GM12891 (cell line): ENCODE measurements at places on chromosomes 3 and 15.
A peak's percentile ranks its signal among the peaks of the same experiment; 100 is the strongest.

DNA sequence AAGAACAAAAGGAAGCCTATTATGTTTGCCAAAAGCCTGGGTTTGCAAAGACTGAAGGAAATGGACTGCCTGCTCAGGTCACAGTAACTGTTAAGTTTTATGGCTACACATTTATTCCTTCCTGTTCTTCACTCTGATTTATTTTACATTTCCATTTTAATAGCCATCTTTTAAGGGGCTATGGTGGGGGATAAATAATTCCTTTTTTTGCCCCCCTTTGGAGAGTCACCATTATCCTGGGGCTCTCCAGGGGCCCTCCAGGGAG, 53.5 kb upstream of the MYZAP start:
- no peak for DNase-seq

DNA sequence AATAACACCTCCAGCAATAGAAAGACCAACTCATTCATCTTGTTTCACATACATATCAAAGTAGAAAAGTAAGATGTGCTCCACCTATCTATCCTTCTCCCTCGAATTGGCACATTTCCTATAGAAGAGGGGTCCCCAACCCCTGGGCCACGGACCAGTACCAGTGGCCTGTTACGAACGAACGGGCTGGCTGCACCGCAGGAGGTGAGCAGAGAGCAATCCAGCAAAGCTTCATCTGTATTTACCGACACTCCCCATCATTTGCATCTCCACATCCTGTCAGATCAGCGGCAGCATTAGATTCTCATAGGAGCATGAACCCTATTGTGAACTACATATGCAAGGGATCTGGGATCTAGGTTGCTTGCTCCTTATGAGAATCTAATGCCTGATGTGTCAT, 95.0 kb upstream of the CGNL1 start:
- DNase-seq: no peak

GRCh38 chr15:60993948-60994347, 235.2 kb downstream of the RORA start:
- no peak for DNase-seq

GRCh38 chr3:20160230-20160629, 25.8 kb downstream of the SGO1 start:
- no peak for DNase-seq

DNA sequence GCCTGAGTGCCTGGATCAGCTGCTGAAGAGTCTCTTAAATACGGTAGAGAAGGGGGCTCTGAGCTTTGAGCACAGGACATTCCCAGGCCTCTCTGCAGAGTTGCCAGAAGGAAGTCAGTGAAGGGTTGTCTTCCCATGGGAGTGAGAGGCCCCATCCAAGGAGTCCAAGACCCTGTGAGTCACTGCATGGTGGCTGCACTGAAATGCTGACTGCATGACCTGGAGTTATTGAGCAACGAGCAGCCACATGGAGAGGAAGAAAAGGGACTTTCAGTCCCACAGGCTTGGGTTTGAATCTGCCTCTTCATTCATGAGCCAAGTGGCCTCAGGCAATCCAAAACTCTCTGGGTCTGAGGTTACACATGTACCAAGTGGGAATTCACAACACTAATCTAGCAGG, 69.6 kb upstream of the RASGRF1 start:
- DNase-seq: no peak

DNA sequence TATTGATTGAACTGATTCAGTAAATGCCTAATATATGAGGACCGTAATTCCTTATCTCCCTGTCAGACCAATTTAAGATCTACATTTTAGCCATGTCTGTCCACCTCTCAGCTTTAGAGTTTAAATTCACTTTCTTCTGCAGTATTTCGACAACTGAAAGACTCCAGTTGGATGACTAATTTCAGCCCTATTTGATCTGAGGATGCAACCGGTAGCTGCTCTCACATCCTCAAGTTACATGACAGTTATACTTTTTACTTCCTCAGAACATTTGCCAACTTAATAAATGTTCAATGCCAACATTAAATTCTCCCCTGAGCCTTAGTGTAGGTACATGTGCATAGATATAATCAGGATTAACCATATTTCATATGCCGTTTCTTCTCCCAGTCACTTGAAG, 2.5 kb upstream of the HHLA2 start:
- DNase-seq: peak; percentile 19

DNA sequence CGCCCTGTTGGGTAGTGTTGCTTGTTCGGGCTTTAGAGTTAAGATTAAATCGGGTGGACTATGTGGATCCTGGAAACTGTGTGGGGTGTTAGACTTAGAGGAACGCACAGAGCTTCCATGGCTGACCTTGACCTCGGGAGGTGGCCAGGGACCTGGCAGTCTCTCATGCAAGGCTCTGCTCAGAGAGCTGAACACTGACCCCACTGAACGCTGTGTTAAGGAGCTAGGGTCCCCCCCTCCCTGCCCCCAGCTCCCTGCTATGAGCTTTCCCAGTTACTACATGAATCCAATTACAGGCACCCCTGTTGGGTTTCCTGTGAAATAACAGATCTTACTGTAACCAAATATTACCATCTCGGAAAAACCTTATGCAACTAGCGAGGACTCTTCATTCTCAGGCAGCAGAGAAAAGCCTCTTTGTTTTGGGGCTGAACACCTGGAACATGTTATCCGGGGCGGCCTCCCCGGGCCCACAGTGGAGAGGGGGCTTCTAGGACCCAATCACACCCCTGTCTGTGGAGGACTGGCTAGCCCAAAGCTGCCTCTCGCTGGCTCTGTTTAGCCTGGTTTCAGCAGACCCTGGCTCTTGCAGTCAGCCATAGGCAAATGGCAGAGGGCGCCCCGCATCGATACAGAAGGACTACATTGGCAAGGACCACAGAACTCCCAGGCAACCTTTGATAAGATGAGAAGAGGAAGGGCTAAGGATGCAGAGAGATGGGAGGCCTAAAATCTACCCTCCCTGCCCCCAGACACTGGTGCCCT, 25.8 kb upstream of the ALDH1A3 start:
- DNase-seq: no peak

GRCh38 chr3:27943106-27943505, 221.0 kb upstream of the EOMES start:
- DNase-seq: no peak

DNA sequence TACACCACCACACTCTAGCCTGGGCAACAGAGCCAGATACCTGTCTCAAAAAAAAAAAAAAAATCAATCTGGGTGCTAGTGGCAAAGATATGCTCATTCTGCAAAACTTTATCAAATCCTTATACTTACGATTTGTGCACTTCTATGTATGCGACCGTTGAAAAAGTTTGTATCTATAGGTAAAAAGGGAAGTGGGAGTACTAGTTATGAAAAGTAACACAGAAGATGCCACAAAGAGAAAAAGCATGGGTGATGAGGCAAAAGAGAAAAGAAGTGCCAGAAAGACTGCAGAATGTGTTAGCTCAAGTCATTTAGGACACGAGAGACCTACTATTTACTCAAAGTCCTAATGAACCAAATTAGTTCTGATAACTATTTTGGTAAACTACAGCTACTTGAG, 407.8 kb downstream of the SHQ1 start:
- DNase-seq: no peak

DNA sequence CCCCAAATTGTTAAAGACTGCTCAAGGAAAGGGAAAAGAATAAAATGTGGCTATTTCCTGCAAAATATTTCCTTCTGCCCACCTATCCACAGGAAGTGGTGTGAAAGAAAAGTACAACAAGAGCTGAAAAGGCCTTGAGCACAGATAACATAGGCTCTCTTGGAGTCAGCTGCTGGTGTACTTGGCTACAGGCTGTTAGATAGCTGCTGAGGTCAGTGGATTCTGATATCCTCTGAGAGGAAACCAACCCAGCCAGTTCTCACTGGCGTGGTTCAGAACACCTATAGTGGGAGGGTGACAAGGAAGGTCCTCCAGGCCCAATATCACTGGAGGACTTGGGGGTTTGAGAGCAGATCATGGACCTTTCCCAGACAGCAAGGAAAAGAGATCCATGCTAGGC, 124.4 kb upstream of the GAP43 start:
- DNase-seq: no peak

- no peak for DNase-seq
Observed at GRCh38 chr3:27049792-27050191, 319.4 kb downstream of the NEK10 start.

GRCh38 chr3:17342119-17342518, 400.3 kb downstream of the TBC1D5 start:
- no peak for DNase-seq

- no peak for DNase-seq
Observed at GRCh38 chr3:99134986-99135385, 233.5 kb upstream of the DCBLD2 start.

- no peak for DNase-seq
Observed at GRCh38 chr15:93179700-93180102, 90.7 kb upstream of the RGMA start.

- DNase-seq: no peak
Observed at GRCh38 chr3:126275620-126275904, 81.6 kb downstream of the KLF15 start.

GRCh38 chr15:51830276-51830806, 888 bp downstream of the TMOD3 start:
- DNase-seq: no peak

DNA sequence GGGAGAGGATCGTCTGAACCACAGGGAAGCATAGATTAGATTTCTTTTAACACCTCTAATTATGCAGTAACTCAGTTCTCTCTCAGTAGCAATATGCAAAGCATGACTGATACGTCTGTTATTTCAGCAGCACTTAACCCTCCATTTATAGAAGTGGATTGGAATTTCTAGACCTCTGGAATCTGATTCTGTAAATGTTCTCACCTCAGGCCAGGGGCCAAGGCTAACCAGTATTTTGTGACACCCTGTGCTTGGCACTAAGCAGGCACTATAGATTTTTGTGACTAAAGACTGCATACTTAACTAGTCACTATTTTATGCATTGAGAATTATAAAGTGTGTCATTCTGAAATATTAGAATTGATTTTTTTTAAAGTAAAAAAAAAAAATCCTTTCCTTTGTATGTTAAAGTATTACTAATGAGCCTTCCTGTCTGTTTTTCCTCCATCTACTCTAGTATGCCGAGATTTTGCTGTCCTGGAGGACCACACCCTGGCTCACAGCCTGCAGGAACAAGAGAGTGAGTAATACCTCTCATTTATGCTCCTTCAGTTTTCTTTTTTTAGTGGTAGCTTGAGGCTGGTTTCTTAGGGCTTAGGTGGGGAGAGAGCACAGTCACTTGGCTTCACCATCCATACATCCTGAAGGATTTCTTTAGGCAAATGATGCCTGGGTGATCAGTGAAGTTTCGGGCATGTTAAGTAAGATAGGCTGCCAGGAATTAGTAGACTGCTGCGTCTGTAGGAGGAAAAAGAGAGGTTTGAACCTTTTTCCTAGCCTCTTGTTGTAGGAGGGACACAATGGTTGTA, 26.5 kb upstream of the UTS2B start:
- DNase-seq: no peak

GRCh38 chr15:52496175-52496574, 32.5 kb downstream of the MYO5A start:
- no peak for DNase-seq

DNA sequence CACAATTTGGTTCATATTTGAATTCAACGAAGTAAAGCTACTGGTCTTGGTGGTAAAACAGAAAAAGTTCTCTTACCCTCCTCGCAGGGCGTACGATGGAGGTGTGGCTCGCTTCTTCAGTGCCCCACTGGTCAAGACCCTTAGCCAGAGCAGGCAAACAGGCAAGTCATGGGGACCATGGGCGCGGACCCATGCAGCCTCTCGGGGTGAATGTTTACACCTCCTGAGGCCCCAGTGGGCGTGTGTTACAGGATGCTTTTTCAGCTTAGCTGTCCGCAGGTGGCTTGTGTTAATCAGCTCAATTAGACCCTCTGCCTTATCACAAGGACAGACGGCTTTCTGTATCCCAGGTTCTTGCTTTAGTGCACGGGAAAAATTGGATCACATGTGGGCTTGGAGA, 991.8 kb downstream of the GBE1 start:
- no peak for DNase-seq

DNA sequence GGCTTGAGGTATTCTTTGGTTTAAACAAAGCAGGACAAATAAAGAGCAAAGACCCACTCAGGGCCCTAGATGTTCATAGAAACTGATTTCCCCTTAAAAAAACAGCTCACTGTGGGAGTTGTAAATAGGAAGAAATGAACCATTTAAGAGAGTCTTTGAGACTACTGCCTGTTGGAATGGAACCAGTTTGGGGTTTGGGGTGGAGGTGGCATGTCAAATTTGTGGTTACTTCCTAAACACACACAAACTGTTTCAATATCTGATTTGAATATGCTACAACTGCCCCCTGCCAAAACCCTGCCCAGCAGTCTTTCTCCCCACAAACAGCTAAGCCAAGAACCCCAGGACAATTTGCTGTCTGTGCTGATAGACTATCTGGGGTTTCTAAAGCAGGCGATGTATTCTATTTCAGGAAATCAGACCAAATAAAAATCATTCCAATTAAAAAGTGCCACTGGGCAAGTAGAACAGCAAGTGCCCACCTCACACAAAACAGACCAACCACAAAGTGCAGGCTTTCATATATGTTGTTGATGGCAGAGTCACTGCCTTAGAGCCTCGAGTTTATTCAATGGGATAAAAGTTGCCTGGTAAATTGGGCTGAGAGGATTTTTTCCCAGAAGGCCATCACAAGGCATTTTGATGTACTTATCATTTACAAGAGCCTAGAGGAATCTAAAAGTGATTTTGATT, 293.9 kb upstream of the PROK2 start:
- no peak for DNase-seq

GRCh38 chr3:25462495-25462894, 34.4 kb downstream of the RARB start:
- no peak for DNase-seq

DNA sequence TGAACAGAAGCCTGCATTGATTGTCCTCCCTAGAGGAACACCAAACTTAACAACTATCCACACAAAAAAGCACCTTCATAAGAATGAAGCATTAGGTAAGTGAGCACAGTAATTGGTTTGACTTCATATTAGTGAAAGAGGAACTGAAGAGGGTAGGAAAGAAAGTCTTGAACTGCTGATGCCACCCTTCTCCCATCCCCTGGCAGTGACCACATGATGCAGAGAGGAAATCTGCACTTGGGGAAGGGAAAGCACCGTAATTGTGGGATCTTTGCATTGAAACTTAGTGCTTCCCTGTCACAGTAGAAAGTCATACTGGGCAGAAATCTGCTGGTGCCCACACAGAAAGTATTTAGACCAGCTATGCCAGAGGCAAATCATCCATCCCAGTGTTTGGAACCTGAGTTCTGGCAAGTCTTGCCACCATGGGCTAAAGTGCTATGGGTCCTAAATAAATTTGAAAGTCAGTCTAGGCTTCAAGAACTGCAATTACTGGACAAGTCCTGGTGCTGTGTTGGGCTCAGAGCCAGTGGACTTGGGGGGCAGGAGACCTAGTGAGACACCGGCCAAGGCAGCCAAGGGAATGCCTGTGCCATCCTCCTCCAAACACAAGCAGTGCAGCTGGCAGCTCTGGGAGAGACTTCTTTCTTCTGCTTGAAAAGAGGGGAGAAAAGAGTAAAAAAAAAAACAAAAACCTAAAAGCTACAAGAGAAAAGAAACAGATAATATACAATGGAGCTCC, 63.6 kb downstream of the SLC15A2 start:
- DNase-seq: no peak

- DNase-seq: no peak
Observed at GRCh38 chr15:78988361-78988911, 43.6 kb upstream of the CTSH start.
